ENCODE measurements at places on chromosomes 3 and 15.

- DNase-seq: no peak
Measured at GRCh38 chr3:172145031-172145686, 105.8 kb downstream of the FNDC3B start.

DNA sequence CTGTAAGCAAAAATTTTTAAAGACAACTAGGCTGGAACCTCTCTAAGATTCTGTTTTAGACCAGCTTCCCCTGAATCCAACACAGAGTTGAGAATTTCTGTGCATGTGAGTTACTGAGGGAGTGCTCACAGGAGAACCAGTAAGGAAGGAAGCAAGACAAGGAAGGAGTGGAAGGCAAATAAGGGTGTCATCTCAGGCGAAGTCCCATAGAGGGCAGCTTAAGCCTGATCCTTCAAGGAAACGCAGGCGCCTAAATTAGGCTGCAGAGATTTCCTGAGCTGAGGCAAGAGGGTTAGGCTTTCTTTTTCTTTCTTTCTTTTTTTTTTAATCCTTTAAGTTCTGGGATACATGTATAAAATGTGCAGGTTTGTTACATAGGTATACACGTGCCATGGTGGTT lies 36.2 kb upstream of the COL6A6 start:
- DNase-seq: peak; percentile 80

DNA sequence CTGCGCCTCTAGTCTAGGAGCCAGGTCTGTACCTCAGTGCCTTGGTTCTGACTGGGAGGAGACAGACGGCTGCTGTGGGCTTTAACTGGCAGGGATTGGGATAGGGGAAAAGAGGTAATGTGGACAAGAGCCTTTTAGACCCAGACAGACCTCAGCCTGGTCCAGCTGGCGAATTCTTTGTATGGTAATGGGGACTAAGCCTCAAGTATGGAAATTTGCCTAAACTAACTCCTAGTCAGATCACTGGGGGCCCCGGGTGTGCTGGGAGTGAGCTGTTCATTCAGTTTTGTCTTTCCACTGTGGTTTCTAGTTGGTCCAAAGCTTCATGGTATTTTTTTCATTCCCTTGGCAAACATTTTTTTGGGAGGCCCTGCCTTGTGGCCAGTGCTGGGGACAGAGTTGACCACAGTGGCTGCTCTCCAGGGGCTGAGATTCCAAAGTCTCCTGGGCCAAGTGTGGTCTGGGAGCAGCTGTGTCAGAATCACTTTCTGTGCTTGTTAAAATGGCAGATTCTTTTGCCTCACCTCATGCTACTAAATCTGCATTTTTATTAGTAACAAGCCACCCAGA lies 261.4 kb upstream of the C2CD4B start:
- DNase-seq: peak; percentile 43

GRCh38 chr3:31559872-31560534 lies 27.3 kb downstream of the STT3B start:
- DNase-seq: no peak

GRCh38 chr15:47397655-47398054 lies 319.6 kb upstream of the SEMA6D start:
- no peak for DNase-seq

DNA sequence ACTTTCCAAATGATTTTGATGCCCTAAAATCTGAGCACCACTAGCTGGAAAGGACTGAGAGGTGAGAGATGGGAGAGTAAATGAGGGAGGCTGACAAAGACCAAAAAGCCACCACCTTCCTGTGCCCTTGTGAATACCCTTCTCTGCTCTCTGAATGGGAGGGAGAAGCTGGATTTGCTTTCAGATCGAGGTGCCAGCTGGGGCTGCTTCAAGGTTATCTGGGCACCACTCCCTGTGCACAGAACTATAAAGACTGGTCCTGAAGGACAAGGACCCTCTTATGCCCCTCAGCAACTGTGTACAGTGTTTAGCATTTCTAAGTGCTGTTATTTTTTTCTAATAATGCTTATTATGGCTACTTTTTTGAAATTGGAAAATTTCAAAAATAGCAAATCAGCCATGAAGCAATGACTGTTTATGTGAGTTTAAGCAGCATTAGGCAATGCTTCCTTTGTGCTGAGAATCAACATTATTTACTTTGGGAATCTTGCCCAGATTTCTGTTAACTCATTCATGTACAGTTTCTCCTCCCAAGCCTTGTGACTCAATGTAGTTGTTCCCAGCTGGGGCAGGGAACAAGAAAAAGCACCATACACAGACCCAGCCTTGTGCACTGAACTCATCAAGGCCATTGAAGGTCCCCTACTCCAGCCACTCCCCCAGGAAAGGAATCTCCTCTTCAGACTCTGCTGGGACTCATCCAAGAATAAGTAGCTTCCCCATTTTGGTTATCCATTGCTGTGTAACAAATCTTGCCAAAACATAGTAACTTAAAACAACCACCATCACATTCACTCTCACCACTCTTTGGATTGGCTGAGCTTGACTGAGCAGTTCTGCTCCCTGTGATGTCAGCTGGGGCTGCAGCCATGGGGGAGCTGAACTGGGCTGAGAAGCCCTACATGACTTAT lies 37.3 kb upstream of the CDV3 start:
- peak; percentile 96 for DNase-seq

- DNase-seq: peak; percentile 90
Measured at GRCh38 chr15:63514531-63514943, 10.1 kb downstream of the USP3 start.

DNA sequence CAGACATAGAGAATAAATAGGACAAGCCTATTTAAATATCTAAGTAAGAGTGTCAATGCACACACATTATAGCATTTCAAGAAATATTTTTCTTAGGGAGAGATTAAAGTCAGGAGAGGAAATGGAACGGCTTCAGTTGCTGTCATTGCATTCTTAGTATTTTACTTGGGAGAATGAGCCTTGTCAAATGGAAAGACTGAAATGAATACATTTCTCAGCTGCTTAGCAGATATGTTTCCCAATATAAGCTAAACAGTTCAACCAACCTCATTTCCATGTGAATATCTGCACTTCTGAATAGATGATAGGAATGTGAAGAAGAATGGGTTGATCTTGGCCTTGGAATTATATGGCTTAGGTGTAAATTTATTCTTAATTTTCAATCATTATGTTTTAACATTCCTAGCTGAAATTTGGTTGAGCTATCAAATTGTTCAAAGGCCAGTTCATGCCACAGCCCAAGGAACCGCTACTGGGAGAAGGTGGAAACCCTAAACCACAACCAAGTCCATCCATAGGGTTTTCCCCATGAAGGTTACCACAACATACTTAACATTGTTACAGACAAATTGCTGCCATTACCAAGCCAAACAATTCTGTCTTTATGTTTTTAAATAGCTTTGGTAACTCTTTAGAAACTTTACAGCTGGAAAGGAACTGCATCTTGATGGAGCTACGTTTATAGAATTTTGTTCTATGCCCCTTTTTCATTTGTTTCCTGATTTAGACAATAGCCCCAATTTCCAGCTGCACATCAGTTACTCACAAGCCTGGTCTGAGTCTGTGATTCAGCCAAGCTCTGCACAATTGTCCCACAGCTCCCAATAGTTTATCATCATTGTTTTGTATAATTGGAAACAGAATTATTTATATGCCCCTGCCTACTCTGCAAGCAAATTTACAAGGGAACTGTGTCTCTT lies 459.6 kb downstream of the MECOM start:
- no peak for DNase-seq

DNA sequence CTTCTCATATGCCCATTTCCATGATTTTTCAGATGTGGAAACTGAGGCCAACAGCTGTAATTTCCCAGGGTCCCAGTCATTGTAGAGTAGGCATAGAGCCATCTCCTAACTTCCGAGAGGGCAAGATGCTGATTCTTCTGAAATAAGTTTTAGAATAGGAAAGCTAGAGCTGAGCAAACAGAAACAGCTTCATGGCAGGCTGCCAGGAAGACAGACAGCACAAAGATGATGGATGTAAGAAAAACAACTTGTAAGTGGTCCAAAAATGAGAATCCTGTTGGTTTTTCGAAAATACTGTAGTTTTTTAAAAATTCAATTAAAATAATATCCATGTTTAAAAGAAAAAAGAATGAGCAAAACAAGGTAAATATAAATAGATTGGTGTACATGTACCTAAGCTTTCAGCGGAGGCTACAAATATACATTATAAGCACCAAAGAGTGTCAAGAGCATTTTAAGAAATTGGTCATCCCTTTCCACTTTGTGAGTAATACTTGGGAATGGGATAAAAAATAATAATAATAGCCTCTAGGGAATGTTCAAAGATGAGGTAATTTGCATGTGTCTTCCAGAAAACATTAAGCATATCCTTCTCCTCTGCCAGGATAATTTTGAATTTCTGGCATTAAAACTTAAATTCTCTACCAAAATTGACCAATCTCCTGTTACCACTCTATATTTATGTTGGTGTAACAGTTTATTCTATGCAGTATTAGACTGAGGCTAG lies 406.6 kb downstream of the MECOM start:
- DNase-seq: peak; percentile 43

DNA sequence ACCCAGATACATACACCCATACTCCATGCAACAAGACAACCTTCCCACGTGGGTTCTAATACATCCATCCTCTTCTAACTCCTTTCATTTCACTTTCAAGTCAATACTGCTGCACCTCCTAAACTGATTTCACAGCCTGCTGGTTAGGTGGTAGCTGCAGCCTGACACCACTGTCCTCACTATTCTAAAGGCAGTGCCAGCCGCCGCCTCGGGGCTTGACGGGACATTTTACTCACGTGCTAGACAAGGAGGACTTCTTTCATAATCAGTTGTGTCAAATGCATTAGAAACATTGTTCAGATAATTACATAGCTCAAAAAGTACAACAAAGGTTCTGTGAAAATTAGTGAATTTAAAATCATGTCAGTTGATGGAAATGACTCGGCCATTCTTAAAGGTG lies 6.3 kb downstream of the UROC1 start:
- DNase-seq: no peak

All from GM23248 (cell line).